ENCODE measurements at places on chromosomes 13 and 19.

GRCh38 chr13:113809934-113810333 lies 50.9 kb downstream of the TMEM255B start:
- no peak for DNase-seq

DNA sequence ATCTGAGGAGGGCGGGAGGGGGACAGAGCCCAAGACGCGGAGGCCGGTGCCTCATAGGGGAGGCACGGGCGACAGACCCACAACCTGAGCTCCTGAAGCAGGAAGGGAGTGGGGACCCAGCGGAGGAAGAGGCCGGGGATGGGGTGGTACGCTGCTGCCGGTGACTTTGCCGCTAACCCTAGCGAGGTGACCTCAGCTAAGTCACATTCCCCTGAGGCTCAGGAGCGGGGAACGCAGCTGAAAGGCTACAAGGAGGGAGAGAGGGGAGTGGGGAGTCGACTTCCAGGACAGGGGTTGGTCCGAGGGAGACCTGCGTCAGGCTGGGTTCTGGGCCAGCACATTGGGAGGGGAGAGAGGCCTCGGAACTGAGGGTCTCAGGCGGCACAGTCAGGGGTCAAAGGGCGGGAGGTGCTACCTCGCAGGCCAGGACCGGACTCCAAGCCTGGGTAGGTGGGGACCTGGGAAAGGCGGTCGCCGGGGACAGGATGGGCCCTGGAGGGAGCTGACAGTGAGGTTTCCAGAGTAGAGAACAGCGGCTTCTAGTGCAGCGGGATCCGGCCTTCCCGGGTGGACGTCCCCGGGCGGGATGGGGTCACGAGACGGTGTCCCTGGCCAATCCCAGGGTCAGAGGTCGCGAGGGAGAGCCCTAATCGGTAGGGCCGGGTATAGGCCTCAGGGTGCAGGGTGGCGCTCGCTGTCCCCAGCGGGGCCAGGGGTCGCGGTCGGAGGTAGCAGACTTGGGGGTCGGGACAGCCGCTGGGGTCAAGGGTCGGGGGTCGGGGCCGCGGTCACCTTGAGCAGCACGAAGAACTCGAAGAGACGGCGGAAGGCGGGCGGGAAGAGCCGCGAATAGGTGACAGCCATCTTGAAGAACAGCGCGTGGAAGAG lies 699 bp downstream of the TMEM259 start:
- DNase-seq: no peak

DNA sequence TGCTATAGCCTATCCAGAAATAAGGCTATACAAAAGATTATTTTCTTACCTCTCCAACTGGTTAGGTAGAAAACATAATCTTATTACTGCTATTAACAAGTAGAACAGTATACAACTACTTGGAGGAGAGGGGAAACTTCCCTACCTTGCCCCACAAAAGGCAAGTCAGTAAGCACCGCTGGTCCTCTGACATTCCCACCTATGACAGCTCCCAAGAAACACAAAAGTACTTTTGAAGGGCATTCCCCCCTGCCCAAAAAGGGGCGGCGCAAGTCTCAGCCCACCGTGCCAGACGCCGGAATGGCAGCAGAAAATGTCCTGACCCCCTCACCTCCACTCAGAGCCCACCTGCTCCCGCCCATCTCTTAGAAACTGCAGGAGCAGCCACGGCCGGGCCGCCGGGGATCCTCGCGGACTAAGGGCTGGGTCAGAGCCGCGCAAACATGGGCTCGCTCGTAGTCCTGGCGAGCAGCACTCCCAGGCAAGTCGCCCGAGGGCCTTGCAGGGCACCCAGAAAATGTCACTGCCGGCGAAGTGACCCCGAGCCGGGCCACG lies 437 bp downstream of the SUCLA2 start:
- no peak for DNase-seq

DNA sequence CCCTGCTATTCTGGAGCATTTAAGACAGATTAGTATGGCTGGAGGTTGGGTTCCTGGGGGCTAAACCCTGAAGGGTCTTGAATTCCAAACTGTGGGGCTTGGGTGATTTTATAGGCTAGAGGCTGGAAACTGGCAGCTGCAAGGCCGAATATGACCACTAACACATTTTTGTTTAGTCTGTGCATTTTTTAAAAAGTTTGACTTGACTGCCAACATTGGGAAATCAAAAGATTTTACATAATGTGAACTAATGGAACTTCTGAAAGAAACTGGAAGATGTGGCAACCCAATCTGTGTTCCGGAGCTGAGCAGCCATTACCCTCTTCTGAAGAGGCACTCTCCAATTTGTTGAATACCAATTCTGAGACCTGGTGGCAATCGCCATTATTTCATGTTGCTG lies 5.1 kb downstream of the ZNF784 start:
- no peak for DNase-seq

GRCh38 chr19:3798137-3798536 lies 12.0 kb upstream of the MATK start:
- DNase-seq: peak; percentile 56

DNA sequence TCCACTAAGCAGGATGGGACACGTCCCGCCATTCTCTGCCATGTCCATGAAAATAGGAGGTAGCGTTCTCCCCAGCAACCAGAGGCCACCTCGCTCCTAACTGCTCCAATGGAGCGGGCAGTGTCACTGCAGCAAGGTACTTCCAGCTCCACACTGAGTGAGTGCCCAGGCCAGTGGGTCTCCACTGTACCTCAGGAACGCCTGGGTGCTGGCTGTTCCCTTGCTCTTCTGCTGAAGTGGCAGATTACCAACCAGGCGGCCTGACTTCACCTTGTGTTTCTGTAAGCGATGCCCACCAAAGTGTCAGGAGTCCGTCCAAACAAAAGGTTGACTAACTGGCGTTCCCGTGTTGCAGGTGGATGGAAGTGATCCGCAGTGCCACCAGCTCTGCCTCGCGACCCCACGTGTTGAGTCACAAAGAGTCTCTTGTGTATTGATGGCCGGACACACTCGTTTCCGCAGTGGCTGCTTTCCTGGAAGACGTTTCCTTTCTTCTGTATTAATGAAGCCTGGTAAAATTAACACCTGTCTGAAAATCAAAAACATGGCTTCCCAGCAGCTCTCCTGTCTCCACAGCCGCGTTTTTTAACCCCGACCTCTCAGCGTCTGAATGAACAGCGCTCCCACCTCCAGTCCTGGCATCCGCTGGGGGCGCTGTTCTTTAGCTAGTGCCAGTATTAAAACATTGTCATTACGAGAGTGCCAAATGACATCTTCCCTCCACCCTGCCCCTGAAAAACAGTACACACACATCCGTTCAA lies 128.8 kb downstream of the STK24 start:
- DNase-seq: no peak

DNA sequence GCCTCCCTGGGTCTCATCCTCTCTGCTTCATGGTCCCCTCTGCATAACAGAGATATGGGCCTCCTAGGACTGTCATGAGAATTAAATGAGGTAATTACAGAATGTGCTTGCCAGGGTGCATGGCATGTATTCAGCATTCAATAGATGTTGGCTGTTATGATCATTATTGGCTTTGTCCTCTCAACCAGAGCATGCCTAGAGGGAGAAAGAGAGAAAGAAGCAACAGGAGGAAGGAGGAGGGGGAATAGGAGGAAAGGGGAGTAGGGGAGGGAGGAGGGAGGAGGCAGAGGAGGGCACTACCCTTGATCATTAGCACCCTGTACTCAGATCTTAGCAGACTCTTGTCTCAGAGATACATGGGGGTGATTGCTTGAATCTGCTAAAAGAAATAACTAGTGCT lies 41.0 kb upstream of the SIAH3 start:
- no peak for DNase-seq

- no peak for DNase-seq
Measured at GRCh38 chr13:82698941-82699340, 1183.3 kb downstream of the SLITRK1 start.
